ENCODE measurements at places on chromosomes 1 and 21.

GRCh38 chr1:232574889-232575762 lies 54.8 kb downstream of the SIPA1L2 start:
- no peak for DNase-seq

- DNase-seq: no peak
Measured at GRCh38 chr1:7247158-7247557, 461.9 kb downstream of the CAMTA1 start.

- DNase-seq: no peak
Measured at GRCh38 chr1:8813016-8813763, 4.2 kb downstream of the RERE start.

GRCh38 chr1:231215681-231216385 lies 25.2 kb upstream of the GNPAT start:
- no peak for DNase-seq

- DNase-seq: no peak
Measured at GRCh38 chr1:119139857-119140176, 636 bp downstream of the WARS2 start.

DNA sequence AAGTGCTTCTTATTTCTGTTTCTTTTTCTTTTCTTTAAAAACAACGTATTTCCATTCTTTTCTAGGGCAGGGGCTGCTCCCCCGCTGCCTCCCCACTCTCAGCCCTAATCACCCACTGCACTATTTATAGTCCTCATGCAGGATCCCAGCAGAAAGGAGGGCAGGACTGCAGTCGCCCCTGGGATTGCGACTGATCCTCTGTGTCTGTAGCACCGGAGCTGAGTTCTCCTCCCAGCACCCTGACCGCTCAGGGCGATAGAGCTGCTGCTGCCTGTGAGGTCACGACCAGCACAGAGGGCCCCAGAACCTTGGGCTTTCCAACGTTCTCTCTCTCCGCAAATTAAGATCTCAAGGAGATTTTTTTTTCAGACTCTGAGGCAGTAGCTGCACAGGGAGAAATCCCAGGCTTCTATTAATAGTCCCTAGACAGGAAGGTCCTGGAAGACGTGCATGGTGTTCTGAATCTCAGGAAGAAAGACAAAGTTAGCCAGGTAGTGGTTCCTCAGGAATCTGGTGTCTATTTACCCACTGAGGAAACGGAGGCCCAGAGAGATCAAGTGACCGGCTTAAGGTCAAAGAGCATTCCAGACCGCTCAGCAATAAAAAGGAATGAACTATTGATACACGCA lies 46.8 kb downstream of the PRAMEF20 start:
- DNase-seq: no peak

DNA sequence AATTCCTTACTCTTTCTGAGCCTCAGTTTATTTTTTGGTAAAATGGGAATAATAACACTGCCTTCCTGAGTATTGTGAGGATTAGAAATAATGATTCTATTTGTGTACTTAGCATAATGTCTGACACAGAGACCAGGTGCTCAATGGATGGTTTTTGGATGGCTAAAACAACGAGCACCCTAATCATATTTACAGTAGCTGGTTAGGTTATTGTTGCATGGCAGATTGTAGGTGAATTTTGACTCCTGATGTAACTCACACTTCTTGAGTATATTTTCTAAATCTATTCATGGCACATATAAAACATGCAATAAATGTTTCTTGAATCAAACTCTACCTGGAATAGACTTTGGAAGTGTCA lies 11.9 kb upstream of the DUSP10 start:
- DNase-seq: no peak

DNA sequence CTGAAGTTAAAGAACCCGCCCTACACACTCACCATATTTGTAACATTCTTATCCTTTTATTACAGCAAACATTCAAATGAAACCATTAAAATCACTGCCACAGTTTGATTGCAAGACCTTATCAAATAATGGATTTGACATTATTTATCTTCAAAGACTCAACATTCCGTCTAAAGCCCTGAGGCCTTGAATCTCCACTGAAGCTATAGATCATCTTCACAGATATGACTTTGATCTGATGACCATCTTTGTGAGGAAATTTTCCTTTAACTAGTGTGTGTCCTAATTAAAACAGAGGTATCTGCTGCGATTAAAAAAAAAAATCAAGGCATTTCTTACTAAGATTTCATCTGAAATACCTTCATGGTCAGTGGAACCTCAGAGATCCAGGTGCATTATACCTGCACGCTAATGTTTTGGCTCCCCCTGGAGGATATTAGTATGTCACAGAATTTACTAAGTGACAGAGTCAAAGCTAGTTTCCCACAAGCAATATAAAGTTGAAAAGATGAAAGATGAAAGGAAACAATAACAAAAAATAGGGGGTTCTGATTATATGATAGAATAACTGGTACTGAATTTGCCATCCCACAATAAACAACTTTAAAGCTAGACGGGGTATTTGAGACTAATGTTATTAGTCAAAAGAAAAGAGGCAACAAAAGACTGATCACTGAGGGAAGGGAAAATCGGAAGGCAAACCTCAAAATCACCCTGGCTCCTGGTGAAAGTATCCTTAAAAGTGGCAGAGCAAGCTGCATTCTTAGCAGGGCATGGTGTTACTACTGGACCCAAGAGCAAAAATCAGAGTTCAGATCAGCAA lies 923.4 kb downstream of the NCAM2 start:
- no peak for DNase-seq

- DNase-seq: no peak
Measured at GRCh38 chr1:167158813-167159275, 61.8 kb upstream of the POU2F1 start.

DNA sequence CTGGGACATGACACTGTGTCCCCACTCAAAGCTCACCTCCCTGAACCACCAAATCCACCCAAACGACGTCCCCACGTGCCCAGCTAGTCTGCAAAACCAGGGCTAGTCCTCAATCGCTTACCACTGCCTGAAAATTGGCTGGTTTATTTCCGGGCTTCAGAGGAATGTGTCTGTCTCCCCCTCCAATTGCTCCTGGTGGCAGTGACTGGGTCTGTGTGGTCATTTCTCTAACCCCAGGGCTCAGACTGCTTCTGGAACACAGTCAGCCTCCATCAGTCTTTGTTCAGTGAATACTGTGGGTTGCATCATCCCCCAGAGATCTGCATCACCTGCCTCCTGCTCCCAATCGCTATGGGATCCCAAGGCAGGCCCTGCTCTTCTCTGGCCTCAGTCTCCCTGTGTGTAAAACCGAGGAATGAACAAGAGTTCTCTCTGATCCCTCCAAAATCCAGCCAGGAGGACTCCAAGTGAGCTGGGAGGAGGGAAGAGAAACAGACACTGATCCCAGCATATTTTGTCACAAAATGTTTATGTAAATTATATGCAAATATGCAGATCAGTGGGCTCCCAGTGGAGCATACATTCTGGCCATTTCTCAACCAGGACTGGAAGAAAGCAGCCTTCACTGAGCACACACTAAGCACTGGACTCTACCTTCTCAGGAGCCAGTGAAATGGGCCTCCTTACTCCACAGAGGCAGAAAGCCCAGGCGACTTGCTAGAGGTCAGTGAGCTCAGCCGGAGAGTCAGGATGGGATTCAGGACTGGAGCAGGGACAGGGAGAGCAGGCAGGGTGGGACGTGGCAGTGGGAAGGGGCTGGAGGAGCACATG lies 20.9 kb downstream of the SDC3 start:
- DNase-seq: no peak

- no peak for DNase-seq
Measured at GRCh38 chr1:197393105-197393504, 125.1 kb downstream of the CRB1 start.

GRCh38 chr1:68103884-68104554 lies 53.6 kb upstream of the DIRAS3 start:
- DNase-seq: no peak

DNA sequence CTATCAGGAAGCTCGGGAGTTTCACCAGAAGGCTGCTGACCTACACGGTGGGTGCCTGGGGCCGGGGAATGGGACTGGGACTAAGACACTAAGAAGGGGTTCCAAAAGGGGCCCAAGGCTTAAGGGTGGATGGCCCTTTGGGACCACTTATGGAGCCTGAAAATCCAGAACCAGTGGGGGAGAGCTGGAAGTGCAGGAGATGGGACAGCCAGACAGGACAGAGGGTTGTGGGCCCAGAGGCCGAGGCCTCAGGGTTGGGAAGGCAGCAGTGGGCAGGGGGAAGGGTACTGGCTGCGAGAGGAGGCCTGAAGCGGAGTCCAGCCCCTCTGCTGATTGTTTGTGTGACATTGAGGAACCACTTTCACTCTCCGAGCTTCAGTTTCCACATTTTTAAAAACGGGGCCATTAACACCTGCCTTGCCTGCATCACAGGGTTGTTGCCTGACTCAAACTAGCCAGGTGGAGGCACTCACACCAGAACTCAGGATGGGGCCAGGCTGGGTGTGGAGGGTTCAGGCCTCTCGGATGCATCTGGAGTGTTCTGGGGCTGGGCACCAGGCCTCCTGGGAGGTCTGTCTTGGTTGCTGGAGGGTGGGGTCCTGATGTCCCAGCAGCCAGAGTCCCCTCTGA lies 3.0 kb downstream of the TTC24 start:
- DNase-seq: peak; percentile 63

DNA sequence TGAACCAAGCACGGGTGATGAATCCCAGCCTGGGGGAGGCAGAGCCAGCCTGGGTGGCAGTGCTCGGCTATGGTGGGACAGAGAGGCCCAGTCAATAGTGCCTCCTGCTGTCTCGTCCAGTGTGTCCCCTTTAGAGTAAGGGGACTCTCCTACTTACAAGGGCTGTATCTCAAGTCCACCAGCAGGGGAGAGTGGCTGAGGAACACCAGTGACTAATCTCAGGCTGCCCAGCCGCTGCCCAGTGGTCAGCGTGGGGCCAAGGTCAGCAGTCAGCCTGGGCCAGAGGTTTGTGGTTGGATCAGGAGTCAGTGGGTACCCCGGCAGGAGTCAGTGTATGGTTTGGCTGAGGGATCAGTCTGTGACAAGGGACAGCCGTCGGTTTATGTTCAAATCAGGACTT lies 109.2 kb upstream of the RUNX3 start:
- no peak for DNase-seq

DNA sequence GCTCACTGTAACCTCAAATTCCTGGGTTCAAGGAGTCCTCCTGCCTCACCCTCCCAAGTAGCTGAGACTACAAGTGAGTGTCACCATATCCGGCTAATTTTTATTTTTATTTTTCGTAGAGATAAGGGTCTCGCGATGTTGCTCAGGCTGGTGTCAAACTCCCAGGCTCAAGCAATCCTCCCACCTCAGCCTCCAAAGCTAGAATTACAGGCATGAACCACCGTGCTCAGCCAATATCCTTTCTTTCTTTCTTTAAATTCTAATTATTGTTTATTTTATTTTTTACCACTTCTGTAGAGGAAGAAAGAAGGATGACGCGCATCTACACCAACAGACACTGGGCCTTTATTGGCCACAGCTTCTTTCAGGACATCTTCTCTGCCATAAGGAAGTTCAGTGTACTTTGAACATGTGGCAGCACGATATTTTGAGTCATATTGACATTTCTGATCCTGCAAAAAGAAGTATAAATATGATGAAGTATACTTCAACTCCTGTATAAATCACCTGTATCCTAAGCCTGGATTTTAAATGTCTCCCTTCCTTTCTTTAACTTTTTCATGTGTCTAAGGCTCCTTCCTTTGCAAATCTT lies 15.8 kb downstream of the CTSS start:
- no peak for DNase-seq

DNA sequence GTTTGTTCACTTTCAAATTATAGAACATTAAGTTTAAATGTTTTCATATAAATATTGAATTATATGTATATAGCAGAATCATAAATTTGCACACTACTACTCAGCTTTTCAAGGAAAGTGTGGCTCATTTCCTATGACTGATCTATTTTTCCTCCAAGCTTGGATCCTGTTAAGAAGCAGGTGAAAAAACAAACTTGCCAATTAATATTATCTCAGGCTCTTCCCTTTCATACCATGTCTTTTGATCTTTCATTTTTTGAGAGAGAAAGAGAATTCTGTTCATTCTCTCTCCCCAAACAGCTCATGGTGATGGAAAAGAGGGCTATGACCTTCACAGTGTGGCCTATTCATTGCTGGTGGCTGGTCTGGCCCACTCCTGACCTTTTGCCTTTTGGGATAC lies 43.7 kb downstream of the SEC16B start:
- no peak for DNase-seq

DNA sequence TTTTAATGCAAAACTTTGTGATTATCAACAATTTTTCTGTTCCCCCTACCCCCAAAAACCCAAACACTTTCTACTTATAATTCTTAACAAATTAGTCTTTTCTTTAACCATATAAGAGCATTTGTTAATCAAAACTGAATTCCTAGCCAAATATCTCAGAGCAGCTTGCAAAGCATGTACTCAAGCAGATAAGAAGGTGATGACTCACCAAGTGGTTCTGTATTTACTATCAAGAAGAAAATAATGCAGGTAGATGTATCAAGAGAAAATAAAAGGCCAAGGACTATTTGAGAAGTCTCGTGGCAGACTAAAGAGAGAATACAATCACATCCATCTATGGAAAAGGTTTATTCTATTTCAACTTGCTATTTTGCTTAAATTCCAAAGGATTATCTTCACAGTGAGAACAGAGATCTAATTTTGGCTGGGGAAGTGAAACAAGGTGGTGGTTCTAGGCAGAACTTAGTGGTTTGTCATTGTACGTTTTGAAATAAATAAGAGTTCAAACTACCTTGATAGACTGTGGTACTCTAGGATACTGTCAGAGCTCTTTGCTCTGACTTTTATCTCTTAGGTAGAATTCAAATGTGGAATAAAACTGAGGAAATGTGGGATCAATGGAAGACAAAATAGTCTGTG lies 94.7 kb upstream of the NRIP1 start:
- no peak for DNase-seq

DNA sequence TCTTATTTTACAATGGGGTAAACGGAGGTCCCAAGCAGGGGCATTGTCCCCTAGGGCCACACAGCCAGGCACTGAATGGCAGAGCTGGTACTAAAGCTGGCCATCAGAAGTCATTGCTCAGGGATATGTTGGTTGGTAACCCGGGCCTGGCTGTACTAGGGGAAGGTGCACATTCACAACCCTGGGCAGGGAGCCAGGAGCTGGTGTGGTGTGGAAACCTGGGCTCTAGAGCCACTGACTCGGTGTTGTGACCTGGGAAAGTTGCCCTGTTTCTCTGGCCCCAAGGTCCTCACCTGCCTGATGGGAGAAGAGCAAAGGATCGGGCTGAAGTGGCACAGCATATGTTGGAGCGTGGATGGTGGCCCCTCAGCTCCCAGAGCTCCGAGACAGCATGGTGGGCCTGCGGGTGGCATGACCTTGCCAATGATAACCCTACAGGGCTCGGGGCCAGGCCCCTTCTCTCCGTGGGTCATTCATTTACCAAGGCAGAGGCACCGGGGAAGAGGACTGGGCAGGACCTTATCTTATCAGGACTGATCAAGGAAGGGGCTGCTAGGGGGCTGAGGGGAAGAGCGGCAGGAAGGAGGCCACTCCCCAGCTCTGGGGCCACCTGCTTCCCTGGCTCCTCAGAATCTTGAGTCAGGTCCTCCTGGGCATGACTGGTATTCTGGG lies 274.1 kb downstream of the TRABD2B start:
- no peak for DNase-seq

GRCh38 chr21:38229260-38229877 lies 27.4 kb upstream of the KCNJ15 start:
- no peak for DNase-seq

GRCh38 chr1:7388488-7389185 lies 382.5 kb upstream of the VAMP3 start:
- peak; percentile 39 for DNase-seq

GRCh38 chr1:86507935-86508582 lies 38.8 kb upstream of the CLCA4 start:
- DNase-seq: no peak

- DNase-seq: no peak
Measured at GRCh38 chr1:109191891-109192290, 21.8 kb upstream of the SARS1 start.

- no peak for DNase-seq
Measured at GRCh38 chr1:232558954-232559353, 71.0 kb downstream of the SIPA1L2 start.

- DNase-seq: no peak
Measured at GRCh38 chr1:100423832-100424337, 71.6 kb downstream of the CDC14A start.
